Muscle of back (tissue), 13 donors: ENCODE measurements at places on chromosomes 12 and 14. TPM values are rescaled to one million over a fixed set of nuclear protein-coding genes. Genes with fewer than 3 reads are reported as not detected.

PTPRO gene
- polyA plus RNA-seq = 1.1 TPM

- DNase-seq = no peak
Measured at GRCh38 chr12:8970432-8970831, 18.9 kb upstream of the KLRG1 start.

DNA sequence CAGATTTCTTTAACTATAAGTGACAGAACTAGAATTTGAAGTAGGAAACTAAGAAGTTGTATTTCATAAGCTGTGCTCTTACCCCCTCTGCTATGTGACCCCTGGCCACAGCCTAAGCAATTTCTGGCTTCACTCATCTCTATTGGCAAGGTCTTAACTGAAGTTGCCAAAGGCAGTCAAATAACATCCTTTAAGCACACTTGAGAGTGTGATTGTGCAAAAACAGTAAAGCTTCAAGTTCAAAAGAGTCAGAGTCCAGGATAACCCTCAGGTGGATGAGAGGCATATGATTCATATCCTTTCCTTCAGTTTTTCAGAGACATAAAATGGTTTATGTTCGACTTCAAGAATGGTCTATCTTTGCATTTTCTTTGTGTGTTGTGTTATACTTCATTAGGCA lies 45.2 kb downstream of the GRIP1 start:
- no peak for DNase-seq

TAS2R30 gene
- polyA plus RNA-seq = 0.32 TPM

THTPA gene
- polyA plus RNA-seq = 14.1 TPM

- DNase-seq = no peak
Measured at GRCh38 chr12:42468341-42468821, 121.2 kb downstream of the PRICKLE1 start.

DNA sequence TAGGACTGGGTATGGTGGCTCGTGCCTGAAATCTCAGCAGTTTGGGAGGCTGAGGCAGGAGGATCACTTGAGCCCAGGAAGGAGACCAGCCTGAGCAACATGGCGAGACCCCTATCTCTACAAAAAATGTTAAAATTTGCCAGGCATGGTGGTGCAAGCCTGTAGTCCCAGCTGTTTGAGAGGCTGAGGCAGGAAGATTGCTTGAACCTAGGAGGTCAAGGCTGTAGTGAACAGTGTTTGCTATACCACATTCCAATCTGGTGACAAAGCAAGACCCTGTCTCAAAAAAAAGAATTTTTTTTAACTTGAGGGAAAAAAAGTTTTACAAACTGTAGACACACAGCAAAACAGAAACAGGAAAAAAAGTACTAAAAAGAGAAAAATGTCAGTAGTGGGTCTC lies 2.3 kb upstream of the MAP3K9 start:
- DNase-seq = no peak

SLC6A15 gene
- polyA plus RNA-seq = 3.4 TPM

DNA sequence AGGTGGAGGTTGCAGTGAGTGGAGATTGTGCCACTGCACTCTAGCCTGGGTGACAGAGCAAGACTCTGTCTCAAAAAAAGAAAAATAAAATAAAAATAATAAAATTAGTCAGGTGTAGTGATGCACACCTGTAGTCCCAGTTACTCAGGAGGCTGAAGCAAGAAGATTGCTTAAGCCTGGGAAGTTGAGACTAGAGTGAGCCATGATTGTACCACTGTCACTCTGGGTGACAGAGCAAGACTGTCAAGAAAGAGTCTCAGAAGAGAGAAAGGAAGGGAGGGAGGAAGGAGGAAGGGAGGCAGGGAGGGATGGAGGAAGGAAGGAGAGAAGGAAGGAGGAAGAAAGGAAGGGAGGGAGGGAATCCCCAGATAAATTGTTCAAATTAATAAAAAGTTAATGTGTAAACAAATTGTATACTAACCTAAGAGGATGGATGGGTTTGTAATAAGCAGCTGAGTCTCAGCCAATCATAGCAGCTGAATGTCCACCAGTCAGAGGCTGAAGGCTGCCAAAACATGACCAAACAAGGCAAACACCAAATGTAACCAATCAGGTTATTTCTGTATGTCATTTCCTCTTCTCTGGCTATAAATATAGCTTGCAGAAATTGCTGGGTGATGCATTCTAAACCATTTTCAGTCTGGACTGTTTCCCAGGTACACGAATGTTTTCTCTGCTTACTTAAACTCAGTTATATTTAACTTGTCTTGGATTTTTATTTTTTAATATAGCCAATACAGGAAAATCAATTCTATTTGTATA lies 6.1 kb upstream of the CDCA4 start:
- DNase-seq = no peak

DNA sequence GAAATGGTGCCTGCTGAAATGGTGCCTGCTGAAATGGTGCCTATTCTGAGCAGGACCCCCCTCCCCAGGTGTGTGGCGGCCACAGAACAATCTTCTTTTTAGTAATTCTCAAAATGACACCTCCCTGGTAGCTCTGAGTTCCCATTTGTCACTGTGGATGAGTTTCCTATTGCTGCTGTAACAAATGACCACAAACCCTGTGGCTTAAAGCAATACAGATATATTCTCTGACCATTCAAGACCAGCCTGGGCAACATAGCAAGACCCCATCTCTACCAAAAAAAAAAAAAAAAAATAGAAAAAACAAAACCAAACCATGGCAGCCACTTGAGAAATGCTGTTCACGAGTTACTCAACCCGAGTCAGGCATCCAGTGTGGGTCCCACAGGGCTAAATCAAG lies 7.9 kb downstream of the ACADS start:
- DNase-seq = no peak

DNA sequence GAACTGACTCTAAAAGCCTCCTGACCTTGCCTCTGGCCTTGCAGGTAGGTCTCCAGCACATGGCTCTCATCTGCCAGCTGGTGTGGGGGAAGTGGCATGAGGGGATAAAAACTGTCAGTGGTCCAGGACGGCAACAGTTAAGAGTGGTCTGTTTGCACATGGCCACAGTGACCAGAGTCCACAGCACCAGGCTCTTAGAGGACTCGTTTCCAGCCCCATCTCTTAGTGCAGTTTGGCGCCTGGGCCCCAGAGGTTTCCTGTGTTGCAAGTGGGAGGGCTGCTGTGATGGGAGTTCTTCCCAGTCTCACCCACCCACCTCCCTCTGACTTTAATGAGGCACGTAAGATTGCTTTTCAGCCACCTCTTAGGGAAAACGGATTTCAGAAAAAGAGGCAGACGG lies 37.0 kb downstream of the APPL2 start:
- no peak for DNase-seq

- DNase-seq = no peak
Measured at GRCh38 chr12:50508970-50509663, 4.3 kb downstream of the DIP2B start.

DNA sequence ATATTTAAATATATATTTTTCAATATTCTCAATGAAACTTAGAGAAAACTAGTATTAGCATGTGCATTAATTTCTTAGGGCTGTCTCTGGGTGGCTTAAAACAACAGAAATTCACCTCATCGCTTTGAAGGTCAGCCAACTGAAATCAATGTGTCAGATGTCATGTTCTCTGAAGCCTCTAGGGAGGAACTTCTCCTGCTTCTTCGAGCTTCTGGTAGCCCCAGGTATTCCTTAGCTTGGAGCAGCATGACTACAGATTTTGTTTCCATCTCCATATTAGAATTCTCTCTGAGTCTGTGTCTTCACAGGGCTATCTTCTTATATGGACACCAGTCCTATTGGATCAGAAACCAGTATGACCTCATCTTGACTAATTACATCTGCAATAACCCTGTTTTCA lies 221.5 kb downstream of the PDZRN4 start:
- no peak for DNase-seq

- DNase-seq = no peak
Measured at GRCh38 chr14:30210630-30211029, 283.0 kb upstream of the PRKD1 start.
